ENCODE measurements at places on chromosomes 6 and 20. TPM values are rescaled to one million over a fixed set of nuclear protein-coding genes. Genes with fewer than 3 reads are reported as not detected.

GRCh38 chr6:149750136-149750609 lies 632 bp downstream of the PCMT1 start:
- DNase-seq, result peak; percentile 60

CDH26 gene
- 1.6 TPM for polyA plus RNA-seq

DNA sequence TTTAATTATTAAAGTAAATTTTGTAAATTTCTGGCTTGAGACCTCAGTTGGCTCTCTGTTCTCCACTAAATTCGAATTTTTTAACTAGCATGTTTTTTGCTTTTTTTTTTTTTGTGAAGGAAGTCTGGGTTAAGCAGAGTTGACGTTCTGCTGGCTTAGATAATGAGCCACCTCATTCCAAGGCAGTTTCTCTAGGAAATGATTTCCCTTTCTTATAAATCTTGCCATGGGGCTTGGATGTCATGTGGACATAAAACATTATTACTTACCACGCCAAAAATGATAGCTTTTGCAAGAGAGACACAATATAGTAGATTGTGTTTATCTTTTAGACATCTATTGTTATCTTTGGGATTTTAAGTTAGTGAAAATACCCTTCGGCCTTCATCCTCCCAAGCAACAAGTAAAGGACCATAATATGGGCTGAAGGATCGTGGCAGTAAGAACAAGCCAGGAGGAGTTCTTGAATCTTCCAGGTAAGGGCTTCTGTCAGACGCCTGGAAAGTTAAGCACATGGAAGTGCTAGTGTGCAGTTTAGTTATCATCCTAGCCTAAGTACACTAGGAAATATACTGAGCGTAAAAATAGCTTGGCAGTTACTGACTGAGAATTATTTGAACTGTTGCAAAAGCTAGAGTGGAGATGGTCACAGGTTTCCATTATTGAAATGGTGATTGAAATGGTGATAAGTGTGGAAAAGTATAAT lies 30.7 kb downstream of the ADGRG6 start:
- no peak for DNase-seq

- no peak for DNase-seq
These were observed 406.2 kb upstream of the MMS22L start for GRCh38 chr6:97689078-97689754.

PRR18 gene
- polyA plus RNA-seq, result 0.61 TPM

ARFGAP1 gene
- polyA plus RNA-seq, result 90.7 TPM

- no peak for DNase-seq
These were observed 72.4 kb upstream of the TBC1D7 start for GRCh38 chr6:13400772-13401171.

GRCh38 chr6:37029249-37029971 lies 24.0 kb downstream of the FGD2 start:
- DNase-seq, result peak; percentile 79

- peak; percentile 74 for DNase-seq
These were observed 638 bp downstream of the BLCAP start for GRCh38 chr20:37526839-37527637.

TAB2 gene
- polyA plus RNA-seq, result 56.0 TPM

GPANK1 gene
- 16.4 TPM for polyA plus RNA-seq

DNA sequence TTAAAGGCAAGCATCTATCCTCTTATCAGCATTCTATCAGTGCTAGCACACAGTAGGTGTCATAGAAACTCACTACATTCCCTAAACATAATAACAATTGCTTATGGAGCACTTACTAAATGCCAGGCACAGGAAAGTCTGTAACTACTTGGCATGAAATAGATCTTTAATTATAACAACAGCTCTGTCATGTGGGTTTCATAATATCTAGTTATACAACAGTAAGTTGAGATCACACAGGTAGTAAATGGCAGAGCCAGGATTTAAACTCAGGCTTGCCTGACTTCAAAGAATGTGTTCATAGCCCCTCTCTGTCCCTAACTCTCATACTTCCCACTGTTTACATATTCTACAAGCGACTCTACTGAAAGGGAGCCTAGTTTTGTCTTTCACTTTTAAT lies 66.0 kb upstream of the ENPP5 start:
- no peak for DNase-seq

- no peak for DNase-seq
These were observed 39.8 kb downstream of the PRR18 start for GRCh38 chr6:166268431-166268830.

- DNase-seq, result no peak
These were observed 100.6 kb downstream of the CRYBG1 start for GRCh38 chr6:106461084-106461483.

UFL1 gene
- polyA plus RNA-seq, result 25.2 TPM
